ENCODE measurements at places on chromosomes 7 and 10.

DNA sequence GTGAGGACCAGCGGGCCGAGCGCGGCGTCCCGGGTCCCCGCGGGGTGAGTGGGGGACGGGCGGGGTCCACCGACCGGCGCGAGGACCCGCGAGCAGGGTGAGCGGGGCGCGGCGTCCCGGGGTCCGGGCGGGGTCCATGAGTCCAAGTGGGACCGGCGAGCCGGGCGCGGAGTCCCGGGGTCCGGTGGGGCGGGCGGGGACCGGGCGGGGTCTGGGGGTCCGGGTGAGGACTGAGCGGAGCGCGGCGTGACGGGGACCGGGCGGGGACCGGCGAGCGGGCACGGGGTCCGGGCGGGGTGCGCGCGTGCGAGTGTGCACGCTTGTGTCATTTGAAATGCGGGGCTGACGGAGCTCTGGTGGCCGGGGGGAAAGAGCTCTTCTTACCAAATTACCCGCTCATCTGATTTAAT lies 765 bp downstream of the CELF2 start:
- DNase-seq: no peak

DNA sequence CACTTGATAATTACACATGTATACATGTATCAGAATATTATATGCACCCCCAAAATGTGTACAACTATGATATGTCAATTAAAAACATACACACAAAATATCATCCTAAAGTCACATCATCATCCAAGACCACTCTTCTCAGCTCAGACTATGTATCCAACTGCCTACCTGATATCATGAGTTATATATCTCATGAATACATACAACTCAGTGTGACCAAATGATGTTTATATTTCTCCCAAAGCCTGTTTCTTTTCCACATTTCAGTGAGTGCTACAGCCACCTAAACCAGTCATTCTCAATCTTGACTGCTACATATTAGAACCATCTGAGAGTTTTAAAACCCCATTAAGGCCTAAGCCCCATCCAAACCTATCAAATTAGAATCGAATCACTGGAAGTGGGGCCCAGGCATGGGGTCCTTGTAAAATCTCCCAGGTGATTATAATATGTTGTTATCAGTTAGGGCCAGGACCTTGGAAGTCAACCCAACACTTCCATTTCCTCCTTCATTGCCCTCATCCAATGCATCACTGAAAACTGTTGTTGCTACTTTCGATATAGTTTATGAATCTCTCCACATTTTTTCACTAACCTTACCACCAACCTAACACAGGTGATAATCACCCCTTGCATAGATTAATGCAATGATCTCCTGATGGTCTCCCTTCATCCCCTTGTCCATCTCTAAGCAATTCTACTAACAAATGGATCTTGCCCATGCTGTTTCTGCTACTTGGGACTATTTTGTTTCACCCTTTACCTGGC lies 53.8 kb upstream of the ITGB8 start:
- DNase-seq: no peak

DNA sequence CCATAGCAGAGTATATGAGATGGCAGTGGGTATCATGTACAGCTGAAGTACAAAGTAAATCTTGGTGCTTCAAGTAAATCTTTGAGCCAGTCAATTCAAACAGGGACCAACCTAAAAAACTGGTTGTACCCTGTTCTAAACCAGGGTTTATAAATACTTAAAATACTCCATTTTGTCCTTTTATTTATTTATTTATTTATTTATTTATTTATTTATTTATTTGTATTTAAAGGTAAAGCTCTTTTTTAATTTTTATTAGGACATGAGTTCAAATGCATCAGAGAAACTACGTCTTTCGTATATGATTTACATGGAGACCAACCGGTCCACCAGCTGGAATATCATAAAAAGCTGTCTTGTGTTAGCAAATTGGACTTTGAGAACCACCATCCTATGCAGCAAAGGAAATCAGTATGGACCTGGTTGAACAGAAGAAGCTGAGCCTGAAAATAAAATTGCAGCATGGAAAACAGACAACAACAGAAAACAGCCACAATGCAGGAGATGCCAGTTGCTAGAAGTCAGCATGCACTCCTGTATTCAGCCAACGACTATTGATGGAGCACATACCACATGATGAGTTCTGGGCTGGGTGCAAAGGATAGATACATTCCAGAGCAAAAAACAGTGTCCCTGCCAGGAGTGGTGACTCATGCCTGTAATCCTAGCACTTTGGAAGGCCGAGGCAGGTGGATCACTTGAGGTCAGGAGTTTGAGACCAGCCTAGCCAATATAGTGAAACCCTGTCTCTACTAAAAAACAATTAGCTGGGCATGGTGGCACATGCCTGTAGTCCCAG lies 60.0 kb downstream of the PLXNA4 start:
- DNase-seq: no peak

DNA sequence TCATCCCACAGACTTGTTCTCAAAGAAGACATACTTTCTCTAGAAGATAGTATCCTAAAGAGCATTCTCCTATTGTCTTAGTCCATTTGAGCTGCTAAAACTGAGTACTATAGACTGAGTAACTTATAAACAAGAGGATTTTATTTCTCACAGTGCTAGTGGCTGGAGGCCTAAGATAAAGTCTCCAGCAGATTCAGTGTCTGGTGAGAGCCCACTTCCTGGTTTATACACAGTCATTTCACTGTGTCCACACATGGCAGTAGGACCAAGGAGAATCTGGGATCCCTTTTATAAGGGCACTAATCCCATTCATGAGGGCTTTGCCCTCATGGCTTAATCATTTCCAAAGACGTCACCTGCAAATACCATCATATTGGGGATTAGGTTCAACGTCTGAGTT lies 68.7 kb downstream of the LRRC17 start:
- no peak for DNase-seq

- no peak for DNase-seq
Measured at GRCh38 chr7:91228927-91229558, 35.2 kb upstream of the FZD1 start.

GRCh38 chr10:117640406-117640805 lies 97.9 kb downstream of the EMX2 start:
- DNase-seq: no peak

GRCh38 chr10:64708884-64709681 lies 1187.9 kb downstream of the REEP3 start:
- no peak for DNase-seq

- peak; percentile 57 for DNase-seq
Measured at GRCh38 chr7:123643495-123644441, 11.9 kb upstream of the LMOD2 start.

DNA sequence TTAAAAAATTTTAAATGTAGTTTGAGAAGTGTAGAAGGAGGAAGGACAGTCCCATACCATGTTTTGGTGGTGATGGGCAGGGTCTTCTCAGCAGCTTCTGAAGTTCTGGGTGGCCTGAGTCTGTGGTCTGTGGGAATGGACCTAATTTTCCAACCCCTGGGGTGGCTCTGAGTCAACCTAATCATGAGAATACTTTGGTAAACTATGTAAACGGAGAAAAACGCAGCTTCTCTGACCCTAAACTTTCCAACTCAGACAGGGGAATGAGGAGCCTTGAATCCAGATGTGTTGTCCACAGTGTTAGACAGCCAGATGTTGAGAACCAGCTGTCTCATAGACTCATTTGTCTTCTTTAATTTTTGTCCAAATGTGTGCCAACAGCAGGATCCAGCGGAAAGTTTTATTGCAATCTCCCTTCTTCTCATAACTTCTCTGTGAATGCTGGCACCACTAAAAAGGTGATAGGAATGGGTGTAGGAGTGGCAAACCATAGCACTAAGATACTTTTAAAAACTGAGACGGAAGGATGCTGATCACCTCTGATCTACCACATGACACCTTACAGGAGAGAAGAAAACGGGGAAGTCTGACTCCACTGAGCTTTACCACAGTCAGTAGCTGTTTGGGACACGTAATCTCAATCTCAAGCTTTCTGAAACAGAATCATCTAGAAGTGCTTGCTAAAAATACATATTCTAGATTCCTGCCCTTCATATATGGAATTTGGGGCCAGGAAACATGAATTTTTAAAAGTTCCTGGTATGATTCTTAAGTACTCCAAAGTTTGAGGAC lies 90.5 kb upstream of the PHYHIPL start:
- no peak for DNase-seq

DNA sequence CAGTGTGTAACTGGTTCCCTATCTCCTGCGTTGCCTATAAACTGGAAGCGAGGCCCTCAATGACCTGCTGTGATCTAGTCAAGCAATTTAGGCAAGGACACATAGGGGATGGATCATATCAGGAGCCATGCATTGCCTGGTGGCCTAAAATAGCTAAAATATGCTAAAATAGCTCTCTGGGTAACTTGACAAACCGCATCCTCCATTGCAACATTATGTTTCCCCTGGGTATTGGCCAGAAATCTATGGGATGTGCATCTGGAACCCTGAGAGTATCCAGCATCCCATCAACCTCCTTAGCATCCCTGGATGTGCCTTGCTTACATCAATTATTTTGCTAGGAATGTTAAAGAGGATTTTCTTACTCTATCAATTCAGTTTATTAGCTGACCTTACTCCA lies 91.7 kb upstream of the ADCY1 start:
- DNase-seq: no peak

DNA sequence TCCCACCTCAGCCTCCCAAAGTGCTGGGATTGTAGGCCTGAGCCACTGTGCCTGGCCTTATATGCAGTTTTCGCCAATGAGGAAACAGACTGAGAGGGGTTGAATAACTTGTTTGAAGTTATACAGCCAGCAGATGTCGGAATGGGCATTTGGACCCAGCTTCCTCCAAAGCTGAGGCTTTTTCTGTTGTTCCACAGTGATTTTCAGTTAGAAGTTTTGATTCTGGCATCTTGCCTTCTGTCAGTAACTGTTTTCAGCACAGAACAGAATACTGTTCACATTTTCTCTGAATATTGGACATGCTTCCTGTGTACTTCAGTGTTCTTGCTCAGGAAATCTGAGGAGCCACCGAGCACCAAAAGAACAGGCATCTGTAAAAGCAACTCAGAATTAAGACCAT lies 287.2 kb downstream of the CAMK1D start:
- DNase-seq: no peak

- DNase-seq: no peak
Measured at GRCh38 chr7:22730921-22731654, 4.1 kb downstream of the IL6 start.

- DNase-seq: no peak
Measured at GRCh38 chr10:51983481-51983880, 284.1 kb upstream of the CSTF2T start.

DNA sequence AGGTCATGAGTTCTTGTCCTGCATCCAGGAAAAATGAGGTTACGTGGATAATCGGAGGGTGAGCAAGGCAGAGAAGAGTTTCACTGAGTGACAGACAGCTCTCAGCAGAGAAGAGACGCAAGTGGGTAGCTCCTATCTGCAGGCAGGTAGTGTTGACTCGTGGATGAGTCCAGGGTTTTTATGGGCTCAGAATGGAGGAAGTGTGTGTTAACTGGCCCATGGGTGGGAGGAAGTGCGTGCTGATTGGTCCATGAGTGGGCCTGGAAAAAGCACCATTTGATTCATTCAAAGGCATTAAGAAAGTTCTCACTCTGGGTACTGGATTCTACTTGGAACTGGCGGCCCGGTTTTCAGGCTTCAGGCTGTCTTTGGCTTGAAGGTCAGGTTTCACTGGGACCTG lies 4.8 kb upstream of the DMTF1 start:
- no peak for DNase-seq

DNA sequence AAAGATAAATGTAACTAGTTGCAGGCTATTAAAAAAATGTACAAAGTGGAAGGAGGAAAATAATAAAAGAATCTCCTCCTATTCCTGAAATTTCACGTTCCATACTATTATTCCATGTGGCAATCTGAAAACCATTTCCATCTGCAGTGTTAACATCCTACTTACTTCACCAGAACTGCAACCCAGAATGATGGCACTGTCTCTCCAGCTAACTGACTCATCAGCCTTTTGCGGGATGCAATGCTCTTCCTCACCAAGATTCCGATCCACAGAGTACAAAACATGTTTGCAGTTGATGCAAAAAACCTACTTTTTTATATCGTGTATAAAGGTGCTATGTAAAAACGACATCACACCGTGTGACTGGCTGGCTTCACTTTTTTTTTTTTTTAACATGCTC lies 50.8 kb downstream of the ESYT2 start:
- DNase-seq: no peak

- DNase-seq: no peak
Measured at GRCh38 chr10:21501731-21502347, 23.6 kb downstream of the SKIDA1 start.

DNA sequence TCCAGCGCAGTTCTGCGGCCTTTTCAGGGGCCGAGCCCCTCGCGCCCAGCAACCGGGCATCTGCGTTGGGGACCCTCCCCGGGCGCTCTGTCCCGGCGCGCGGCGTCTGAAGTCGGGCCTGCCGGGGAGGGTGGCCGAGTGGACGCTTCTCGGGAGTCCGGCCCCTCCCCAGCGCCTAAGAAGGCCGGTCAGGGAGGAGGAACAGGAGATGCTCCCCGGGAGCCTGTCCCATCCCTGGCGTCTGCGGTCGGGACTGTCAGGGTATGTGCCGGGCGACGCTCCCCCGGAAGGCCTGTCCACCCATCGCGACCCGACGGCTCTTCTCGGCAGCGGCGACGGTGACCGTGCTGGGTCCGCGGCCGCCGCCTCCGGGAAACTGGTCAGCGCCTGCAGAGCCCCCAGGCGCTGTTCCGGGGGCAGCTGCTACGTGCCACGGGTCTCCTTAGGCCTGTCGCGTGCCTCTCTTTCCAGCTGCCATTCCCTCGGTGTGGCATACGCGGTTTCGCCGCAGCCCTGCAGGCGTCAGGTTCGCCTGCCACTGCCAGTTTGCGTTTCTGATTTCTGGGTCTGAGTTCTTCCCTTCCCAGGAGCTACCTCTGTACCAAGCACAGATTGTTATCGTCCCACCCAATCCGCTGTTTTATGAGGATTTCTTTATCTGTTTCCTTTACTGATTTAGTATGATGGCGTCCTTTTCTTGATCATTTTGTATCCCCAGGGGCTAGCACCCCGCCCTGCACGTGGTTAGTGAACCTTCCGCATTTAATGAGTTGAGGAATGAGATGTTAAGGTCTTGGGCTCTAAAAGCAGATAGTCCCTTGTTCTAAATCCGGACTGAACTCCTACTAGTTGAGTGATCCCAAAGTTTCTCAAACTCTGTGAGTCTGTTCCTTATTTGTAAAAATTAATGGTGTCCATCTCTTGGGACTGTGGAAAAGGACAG lies 782 bp downstream of the IFIT5 start:
- no peak for DNase-seq

GRCh38 chr10:96414303-96414702 lies 55.5 kb upstream of the OPALIN start:
- DNase-seq: no peak

- no peak for DNase-seq
Measured at GRCh38 chr10:118112543-118113125, 65.9 kb upstream of the RAB11FIP2 start.

DNA sequence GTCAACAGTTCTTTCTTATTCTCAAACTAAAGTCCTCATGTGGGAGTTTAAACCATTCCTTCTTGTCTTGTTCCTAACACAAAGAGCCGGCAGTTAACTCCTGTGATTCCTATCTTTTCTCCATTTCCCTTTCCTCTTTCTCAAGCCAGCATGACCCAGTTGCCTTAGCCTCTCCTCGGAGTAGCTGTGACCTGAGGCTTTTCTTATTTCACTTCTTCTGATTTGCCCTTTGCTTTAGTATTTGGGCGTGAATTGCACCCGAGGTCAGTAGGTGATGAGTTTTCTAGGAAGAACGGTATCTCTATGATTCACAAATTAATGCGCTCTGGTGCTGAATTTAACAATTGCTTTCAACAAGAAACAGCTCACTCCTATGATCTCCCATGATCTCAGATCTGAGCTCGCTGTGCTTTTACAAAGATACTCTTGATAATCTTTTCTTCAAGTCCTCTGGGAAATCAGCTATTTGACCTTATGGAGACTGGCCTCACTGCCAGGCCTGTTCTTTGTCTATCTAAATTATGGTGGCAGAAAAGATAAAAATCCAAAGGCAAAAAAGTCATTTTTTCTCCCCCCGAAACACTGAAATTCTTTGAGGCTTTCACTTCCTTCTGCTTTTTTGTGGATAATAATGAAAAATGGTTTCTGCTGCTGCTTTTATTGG lies 184.6 kb downstream of the JCAD start:
- DNase-seq: no peak
